ENCODE measurements at places on chromosomes 3 and 15. TPM values are rescaled to one million over a fixed set of nuclear protein-coding genes. Genes with fewer than 3 reads are reported as not detected.

DNA sequence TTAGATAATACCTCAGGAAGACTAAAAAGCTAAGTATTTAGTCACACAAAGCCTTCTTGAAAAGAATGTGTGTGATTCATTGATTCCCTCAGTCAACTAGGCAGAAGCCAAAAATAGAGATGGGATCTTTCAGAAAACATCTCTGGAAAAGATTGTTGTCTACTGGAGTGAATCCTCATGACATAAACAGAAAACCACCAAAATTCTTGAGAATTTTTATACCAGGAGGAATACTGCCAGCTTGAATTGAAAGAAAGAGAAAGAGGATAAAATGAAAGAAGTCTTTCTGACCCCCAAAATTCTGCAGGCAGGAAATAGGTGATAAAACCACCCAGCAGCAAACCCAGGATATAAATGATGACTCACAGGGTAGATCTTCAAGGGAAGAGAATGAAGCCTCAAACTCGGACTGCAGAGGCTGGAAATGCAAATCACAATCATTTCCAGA is 363.1 kb upstream of the PLSCR5 start:
- DNase-seq: no peak

Gene INSYN1
- total RNA-seq: 88.8 TPM

- DNase-seq: no peak
These were observed 29.2 kb upstream of the UMPS start for GRCh38 chr3:124700880-124701684.

Gene PDCD10
- 29.9 TPM for total RNA-seq

Gene COL6A6
- 3.6 TPM for total RNA-seq

DNA sequence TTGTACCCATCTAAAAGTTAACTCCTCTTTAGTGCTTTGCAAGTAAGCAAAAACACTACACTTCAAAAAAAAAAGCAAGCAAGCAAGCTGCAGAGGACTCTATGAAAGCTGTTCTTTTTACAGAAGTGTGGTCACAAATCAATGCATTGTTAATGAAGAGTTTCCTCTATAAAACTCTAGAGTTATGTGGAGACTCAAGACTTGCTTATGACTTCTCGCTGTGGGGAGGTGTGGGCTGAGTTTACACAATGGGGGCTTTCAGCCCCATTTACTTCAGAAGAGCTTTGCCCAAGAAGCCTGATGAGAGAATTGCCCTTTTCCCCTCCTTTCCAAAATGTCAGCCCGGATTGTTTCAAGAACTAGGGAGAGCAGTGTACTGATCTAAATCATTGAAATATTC is 144.4 kb downstream of the IGSF11 start:
- no peak for DNase-seq

DNA sequence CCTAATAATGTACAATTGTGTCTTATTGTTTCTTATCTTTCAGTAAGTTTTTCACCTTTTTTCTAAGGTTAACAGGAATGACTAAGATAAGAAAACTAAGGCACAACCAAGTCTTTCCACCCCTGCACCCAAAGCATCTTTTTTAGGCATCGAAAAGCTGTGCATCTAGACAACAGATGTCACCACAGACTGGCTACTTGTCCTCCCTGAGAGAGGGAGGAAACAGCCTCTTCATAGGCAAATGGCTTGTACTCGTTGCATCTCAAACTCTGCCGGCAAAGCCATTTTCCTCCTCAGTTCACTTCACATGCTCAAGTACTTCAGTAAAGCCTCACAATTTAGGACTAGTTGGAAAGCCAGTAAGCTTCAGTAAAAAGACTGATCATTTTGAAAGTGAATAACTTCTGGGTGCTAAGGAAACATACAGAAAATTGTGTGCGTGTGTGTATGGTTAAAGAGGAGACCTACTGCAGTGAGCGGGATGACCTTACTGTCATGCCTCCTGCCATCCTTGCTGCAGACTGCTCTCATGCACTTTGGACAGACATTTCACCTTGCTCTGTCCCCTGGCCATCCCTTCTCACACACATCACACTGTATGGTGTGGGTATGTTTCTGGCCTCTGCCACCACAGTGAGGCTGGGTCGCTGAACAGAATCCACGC is 36.5 kb upstream of the HACD2 start:
- no peak for DNase-seq

GRCh38 chr3:131388490-131388799 is 6.9 kb downstream of the NUDT16 start:
- DNase-seq: no peak

- DNase-seq: no peak
These were observed 100.7 kb downstream of the RBMS3 start for GRCh38 chr3:29381595-29381994.

Gene DGKG
- 10.8 TPM for total RNA-seq

- no peak for DNase-seq
These were observed 417 bp downstream of the TBCCD1 start for GRCh38 chr3:186566772-186567071.

Gene SLC22A14
- 0.17 TPM for total RNA-seq

Gene C3orf49
- total RNA-seq: not detected

- DNase-seq: no peak
These were observed 22.2 kb upstream of the CLEC3B start for GRCh38 chr3:45003859-45004258.

GRCh38 chr3:71433631-71434030 is 149.9 kb downstream of the FOXP1 start:
- no peak for DNase-seq
